ENCODE measurements at places on chromosomes 3 and 15. TPM values are rescaled to one million over a fixed set of nuclear protein-coding genes. Genes with fewer than 3 reads are reported as not detected.

Gene PLSCR4
- 1.1 TPM for total RNA-seq

Gene GABRB3
- 98.2 TPM for total RNA-seq

Gene PLS1
- 20.4 TPM for total RNA-seq

Gene ADAMTS7
- total RNA-seq: 25.0 TPM

Gene ATP8B4
- total RNA-seq: 0.61 TPM

Gene UROC1
- not detected for total RNA-seq

Gene UBA3
- 64.5 TPM for total RNA-seq

Gene CLDN16
- not detected for total RNA-seq

Gene AGTR1
- not detected for total RNA-seq

Gene DLL4
- total RNA-seq: 0.35 TPM

Gene SI
- not detected for total RNA-seq

Gene FAM107A
- 0.13 TPM for total RNA-seq

Gene PDIA5
- total RNA-seq: 24.3 TPM

Gene PLOD2
- total RNA-seq: 17.9 TPM

Gene SLC9C1
- total RNA-seq: 0.15 TPM

Gene IQCF5
- not detected for total RNA-seq

Gene ARID3B
- total RNA-seq: 110 TPM

Gene ACAN
- 0.50 TPM for total RNA-seq

Gene CP
- total RNA-seq: 1.1 TPM

Gene SNUPN
- 29.8 TPM for total RNA-seq

Gene CDHR4
- total RNA-seq: not detected

Gene GABRG3
- total RNA-seq: 0.24 TPM

Gene MNS1
- total RNA-seq: 4.3 TPM

Gene GHSR
- not detected for total RNA-seq

Gene HTD2
- total RNA-seq: 13.4 TPM

Gene TGM5
- total RNA-seq: not detected

Gene DIS3L
- 30.2 TPM for total RNA-seq

Gene CCDC9B
- 0.50 TPM for total RNA-seq

Gene GUCA1C
- not detected for total RNA-seq

Gene AGBL1
- total RNA-seq: not detected

Gene TTLL13
- not detected for total RNA-seq

Data from H9 (cell line).